ENCODE measurements at places on chromosomes 7 and 10.

GRCh38 chr7:111215550-111215949, 124.6 kb downstream of the LRRN3 start:
- DNase-seq, result no peak

- no peak for DNase-seq
Observed at GRCh38 chr7:128022631-128023532, 8.4 kb downstream of the LRRC4 start.

DNA sequence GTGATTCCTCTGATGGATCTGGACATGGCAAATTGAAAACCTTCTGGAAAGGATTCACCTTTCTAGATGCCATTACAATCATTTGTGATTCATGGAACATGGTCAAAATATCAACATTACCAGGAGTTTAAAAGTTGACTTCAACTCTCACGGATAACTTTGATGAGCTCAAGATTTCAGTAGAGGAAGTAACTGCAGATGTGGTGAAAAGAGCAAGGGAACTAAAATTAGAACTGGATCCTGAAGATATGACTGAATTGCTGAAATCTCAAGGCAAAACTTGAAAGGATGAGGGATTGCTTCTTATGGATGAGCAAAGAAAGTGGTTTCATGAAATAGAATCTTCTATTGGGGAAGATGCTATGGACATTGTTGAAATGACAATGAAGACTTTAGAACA, 293.6 kb downstream of the ARHGAP12 start:
- no peak for DNase-seq

GRCh38 chr7:94212160-94212559, 182.5 kb upstream of the COL1A2 start:
- DNase-seq, result no peak

DNA sequence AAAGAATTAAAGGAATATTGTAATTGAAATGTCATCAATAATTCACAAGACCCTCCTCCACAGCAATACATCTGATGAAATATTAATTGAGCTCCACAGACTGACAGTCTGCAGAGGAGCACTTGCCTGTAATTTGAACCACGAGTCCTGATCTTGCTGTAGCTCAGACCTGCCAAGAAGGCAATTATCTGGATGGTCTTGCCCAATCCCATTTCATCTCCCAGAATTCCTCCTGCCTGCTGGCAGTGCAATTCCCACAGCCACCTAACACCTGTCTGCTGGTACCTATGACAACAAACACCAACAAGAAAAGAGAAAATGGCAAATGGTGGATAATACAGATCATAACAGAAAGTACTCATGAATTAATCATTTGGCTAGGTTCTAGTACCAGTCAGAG, 38.5 kb downstream of the ERCC6 start:
- no peak for DNase-seq

- peak; percentile 86 for DNase-seq
Observed at GRCh38 chr10:122879339-122880273, at the start of gene FAM24B. TSS of gene FAM24B (minus strand) at chr10:122879581. CDS start at chr10:122850515, 29,066 bp downstream.

- DNase-seq, result no peak
Observed at GRCh38 chr7:102252366-102252982, 34.2 kb upstream of the SH2B2 start.

- DNase-seq, result no peak
Observed at GRCh38 chr10:68172324-68172723, 59.6 kb downstream of the ATOH7 start.

DNA sequence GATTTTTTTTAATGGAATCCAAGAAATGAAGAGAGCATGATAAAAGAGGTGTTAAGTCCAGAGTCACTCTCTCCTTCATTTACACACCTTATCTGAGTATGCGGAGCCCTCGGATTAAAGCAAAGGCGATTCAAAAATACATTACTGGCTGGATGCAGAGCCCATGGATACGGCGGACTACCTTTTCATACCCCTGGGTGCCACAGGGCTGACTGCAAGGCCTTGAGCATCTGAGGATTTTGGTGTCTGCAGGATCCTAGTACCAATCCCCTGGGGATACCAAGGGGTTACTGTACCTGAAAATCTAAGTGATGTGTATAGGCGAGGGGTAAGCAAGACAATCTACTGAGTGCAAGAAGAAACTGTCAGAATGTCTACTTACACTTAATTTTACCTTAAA, 20.5 kb downstream of the PIP4K2A start:
- no peak for DNase-seq

GRCh38 chr7:81715984-81716588, 53.8 kb downstream of the HGF start:
- DNase-seq, result peak; percentile 35

DNA sequence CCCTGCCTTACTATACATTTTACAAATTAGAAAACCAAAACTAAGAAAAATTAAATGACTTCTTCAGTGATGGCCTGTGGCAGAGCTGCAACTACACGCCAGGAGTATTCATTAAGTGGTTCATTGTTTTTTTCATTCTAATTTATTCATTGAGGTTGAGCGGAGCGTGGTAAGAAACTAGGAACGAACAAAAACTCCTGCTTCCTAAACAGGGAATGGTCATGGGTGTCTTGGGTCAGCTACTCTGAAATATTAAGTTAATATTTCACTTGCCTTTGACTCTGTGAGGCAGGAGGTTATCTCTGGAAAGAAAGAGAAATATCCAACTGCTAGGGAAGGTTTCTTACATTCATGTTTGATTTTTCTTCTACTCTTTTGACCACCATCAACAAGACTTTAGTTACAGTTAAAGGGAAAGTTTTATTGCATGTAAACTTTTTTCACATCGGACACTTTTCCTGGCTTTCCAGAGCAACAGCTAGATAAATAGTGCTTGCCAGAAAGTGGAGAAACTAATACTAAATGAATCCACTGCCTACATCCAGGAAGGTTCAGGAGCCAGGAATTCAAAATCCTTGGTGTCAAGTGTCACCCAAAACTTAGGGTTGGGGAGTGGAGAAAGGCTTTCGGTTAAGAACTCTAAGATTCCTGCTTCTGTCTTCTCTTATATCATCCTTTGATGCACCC, 896 bp upstream of the GNG11 start:
- no peak for DNase-seq

DNA sequence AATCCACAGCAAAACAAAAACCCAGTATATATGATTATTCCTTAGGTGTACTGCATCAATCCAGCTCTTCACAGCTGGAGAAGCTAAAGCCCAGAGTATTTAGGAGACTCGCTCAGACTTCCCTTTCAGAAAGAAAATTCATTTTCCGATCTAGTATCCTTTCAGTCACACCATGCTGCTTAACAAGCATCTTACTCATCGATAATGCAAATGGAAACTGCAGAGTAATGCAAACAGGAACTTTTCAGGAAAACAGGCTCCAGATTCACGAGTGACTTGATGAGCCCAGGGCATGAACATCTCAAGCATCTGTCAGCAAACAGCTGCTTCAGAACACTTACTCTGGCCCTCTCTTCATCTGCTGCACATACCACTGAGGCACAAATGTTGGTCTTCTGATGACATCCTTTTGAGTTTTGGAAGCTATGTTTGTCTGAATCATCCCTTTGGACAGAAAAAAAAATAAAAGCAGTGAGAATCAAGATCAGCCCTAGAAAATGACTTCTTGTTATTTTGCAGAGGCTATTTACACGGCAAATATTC, 24.9 kb upstream of the ZC3HAV1L start:
- no peak for DNase-seq

- DNase-seq, result no peak
Observed at GRCh38 chr10:104336821-104337467, 1.3 kb downstream of the ITPRIP start.

GRCh38 chr10:17335065-17335464, 107.0 kb downstream of the VIM start:
- no peak for DNase-seq

GRCh38 chr7:70242826-70243225, 644.6 kb downstream of the AUTS2 start:
- DNase-seq, result peak; percentile 74

DNA sequence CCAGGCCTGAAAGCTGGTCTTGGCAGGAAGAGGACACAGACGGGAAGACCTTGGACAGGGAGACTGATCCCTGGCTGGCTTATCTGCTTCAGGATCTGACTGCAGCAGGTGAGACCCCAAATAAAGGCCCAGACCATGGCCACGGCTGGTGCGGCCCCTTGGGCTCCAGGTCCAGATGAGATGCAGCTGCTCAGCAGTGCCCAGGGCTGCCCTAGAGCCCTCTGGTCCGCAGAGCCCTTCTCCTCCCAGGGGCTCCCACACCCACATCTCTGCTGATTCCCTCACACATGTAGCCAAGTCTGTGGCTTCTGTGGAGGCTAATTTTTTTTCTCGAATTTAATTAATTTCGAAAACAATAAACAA, 46.3 kb downstream of the VIPR2 start:
- no peak for DNase-seq

DNA sequence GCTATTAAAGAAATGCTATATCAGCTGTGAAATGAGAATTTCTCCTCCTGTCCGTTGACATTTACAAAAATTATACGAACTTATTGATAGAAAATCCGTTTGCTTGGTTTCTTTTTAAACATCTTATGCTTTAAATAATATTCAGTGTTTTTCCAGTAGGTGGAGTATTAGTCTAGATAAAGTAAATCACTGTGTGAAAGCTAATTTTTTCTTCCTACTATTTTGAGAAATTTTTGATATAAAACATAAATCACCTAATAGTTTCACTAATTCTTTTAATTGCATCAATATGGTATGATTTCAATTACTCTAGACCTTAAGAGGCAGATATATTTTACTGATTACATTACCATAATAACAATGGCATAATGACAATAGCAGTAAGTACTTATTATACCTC, 335.2 kb upstream of the C7orf33 start:
- no peak for DNase-seq

DNA sequence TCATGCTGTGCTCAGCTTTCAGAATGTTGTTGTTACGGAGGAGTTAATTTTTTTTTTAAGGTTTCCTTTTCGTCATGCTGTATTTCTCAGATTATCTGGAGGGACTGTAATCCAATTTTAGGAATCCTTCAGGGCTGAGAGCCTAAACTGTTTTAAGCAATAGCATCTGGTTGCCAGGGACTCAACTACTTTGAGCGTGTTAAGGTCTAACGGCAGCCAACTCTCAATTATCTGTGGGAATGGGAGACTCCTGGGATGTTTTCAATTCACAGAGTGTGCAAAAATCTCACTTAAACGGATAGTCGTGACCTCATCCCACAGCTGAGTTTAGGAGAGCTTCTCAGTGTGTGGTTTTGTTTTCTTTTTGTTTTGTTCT, 291.7 kb downstream of the AUTS2 start:
- no peak for DNase-seq

GRCh38 chr10:132632091-132632561, 94.5 kb downstream of the INPP5A start:
- no peak for DNase-seq

- DNase-seq, result no peak
Observed at GRCh38 chr7:72080865-72081510, 331.1 kb downstream of the CALN1 start.

GRCh38 chr10:6044060-6044459, 18.1 kb downstream of the IL2RA start:
- no peak for DNase-seq

DNA sequence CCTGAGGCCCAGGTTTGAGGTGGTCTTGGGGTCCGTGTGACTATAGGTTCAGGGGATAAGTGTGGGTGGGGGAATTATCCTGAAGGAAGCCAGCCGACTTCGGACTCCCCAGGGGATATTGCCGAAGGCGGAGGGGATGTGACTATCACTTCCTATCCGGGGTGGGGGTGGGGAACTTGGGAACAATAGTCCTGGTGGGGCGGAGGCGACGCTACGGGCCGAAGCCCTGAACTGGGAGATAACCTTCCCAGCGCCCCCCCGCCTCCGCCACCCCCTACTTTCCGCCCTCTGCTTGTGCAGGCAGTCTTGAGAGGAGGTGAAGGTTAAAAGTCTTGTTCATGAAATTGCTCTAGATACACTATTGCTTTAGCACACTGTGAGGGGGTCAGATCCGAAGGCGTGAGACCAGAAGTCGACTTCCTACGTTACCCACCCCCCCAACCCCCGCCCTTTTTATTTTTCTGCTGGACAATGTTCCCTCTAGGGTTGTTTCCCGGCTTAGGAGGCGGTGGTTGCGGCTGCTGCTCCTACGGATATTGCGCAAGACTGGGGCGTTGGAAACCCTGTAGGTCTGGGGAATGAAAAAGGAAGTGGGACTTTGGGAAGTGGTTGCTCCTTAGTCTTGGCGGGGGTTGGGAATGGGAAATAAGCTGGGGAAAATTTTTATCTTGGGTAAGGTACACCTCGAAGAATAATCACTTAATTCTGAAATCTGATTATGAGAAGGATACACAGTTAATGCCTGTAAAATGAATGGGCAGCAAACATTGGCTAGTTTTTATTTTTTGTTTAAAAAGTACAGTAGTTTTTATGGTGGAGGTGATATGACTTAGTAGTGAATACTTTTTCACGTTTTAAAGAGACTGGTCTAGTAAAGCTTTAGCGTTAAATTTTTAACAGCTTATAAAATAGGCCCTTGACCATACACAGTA, 1.5 kb downstream of the PTPN12 start:
- DNase-seq, result peak; percentile 52

GRCh38 chr10:52551046-52551445, 221.5 kb downstream of the MBL2 start:
- DNase-seq, result no peak

DNA sequence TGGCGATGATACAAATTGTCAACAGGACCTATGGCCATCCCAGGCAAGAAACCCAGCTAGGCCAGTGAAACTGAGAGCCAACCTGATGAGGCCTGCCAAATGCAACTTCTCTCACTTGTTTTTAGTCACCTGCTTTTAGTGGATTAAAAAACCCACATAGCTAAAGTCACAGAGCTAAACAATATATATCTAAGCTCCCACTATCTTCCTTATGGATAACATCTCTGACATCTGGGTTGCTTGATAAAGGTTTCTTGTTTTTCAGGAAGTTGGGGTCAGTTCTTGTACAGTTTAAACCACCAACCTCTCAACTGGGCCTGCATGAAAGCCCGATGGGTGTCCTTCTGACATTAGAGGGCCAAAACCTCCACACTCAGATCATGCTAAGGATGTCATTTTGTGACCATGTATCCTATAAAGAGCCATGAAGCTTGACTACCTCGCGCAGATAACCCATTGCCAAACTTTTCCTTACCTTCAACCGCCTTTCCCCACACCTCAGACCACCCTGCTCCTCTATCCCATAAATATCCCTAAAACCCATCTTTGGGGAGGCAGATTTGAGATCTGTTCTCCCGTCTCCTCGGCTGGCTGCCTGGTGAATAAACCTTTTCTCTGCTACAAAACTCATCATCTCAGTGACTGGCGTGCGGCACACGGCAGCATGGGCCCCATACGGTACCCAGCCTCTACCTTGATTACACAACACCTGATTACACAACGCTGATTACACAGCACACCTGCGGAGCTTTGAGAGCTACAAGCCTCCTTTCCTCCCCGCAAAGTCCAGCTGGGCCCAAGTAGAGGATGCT, 797 bp upstream of the STMP1 start:
- DNase-seq, result no peak

DNA sequence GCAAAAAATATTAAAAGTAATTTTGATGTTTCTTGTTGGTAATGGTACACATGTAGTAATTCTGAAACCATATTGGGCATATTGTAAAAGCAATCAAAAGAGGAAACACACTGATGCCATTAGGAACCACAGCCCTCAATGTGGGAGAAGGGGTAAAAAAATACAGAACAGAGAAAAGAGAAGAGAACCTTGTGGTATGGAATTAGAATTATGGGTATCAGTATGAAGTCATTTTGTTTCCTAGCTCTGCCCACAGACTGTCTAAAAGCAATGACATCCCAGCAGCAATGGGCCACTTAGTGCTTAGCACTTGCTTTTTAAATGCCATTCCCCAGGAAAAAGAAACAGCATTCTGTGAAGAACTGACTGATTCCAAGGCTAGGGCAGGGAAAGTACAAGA, 61.5 kb downstream of the CPVL start:
- DNase-seq, result no peak
